ENCODE measurements at places on chromosomes 7 and 10. TPM values are rescaled to one million over a fixed set of nuclear protein-coding genes. Genes with fewer than 3 reads are reported as not detected.

DNA sequence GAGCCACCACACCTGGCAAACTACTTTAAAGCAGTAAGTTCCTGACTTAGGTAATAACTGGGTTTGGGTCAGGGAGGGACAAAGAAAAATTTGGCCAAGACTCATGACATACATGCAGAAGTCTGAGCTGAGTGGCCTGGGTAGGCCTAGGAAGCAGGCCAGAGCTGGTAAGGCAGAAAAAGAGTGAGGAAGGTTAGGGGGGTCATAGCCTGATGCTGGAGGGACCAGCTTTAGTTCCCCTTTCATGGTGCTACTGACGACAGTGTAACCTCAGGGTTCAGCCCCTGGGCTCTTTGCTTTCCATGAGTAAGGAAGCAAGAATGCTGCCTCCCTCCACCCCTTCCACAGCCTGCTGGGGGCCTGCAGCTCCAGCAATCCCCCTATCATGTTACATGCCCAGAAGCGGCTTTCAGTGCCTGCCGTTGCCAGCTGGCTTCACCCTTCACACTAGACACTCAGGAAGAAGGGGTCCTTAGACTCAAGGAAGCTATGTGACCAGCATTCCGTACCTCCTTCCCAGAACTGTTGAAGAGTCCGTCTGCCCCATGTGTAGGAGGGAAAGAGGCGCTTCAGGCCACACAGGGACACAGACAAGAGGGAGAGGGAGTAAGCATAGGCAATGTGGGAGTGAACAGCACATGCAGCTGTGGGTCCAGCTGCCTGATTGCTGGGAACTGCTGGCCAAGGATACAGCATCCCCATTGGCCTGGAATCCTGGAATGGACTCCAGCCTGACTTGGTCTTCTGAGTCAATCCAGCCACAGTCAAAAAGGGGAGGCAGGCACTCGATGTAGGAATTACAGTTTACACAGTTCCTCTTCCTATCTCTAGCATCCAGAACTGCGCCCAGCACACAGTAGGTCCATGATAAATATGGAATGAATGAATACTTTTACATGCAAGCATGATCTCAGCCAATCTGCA, 4.1 kb upstream of the PLAU start:
- no peaks in the 10 kb centered on the region for H3K36me3 ChIP-seq
- H3K27ac ChIP-seq = peak overlapping the region; percentile 93
- no peaks in the 10 kb centered on the region for H3K4me1 ChIP-seq

DNA sequence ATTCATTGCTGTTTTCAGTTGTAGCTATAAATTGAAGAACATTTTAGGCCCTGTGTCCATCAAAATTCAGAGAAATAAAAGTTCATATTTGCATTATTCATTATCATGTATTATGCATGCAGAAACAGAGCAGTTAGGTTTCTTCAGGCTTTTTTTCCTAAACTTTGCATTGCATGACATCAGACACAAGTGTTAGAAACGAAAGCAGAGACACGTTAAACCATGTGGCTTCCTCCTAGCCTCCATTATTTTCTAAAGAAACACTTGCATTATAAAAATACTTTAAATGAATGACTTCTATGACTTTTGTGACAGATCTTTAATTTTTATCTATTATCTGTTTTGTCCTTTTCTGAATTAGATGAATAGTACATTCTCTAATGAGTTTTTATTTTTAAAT, 8.8 kb upstream of the EBLN1 start:
- no peak overlapping the region for H3K27ac ChIP-seq
- H3K4me3 ChIP-seq = no peak overlapping the region
- no peaks in the 10 kb centered on the region for H3K27me3 ChIP-seq
- H3K36me3 ChIP-seq = no peaks in the 10 kb centered on the region
- no peaks in the 10 kb centered on the region for H3K4me1 ChIP-seq

Gene SPAG6
- total RNA-seq = not detected

DNA sequence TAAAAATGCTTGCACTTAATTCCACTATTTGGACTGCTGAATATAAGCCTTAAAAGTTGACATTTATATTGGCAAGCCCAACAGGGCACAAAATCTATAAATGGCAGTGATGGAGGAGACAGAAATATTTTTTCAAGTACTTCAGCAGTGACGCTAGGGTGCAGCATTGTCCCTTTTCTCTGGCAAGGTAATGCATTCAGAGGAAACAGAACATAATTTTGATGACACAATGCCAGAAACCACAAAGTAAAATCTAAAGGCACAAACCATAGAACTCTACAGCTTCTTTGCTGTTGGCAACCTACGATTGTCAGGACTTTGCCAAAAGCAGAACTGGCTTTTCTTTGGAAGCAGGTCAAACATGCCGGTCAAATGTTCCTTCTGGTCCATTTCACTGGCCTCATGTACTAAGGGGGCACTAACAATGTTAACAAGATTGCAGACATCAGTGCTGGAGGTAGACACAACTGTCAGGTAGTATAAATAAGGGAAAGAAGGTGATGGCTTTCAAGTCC, 30.9 kb upstream of the FAM133B start:
- peak; percentile 43 for DNase-seq
- H3K27ac ChIP-seq = no peak overlapping the region
- no peaks in the 10 kb centered on the region for H3K36me3 ChIP-seq
- H3K27me3 ChIP-seq = no peaks in the 10 kb centered on the region
- no peak overlapping the region for H3K4me3 ChIP-seq
- no peaks in the 10 kb centered on the region for H3K4me1 ChIP-seq

DNA sequence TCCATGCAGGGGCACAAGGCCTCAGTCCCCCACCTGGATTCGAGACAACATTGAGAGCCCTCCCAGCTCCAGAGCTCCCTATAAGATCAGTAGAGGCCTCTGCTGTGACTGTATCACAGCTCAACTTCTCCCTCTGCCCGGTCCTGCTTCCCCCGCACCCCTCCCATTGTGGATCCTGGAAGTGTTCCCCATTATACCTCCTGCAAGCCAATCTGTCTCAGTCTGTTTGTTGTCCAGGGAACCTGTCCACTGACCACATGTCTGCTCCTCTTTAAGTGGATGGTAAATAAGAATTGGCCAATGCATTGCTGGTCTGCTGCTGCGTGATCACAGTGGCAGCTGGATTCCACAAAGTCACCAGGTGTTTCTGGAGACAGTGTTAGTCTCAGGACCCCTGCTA, 259.7 kb upstream of the HABP2 start:
- no peaks in the 10 kb centered on the region for H3K4me1 ChIP-seq
- no peak for DNase-seq
- no peak overlapping the region for H3K4me3 ChIP-seq
- no peaks in the 10 kb centered on the region for H3K27me3 ChIP-seq
- H3K36me3 ChIP-seq = no peaks in the 10 kb centered on the region
- no peak overlapping the region for H3K27ac ChIP-seq

DNA sequence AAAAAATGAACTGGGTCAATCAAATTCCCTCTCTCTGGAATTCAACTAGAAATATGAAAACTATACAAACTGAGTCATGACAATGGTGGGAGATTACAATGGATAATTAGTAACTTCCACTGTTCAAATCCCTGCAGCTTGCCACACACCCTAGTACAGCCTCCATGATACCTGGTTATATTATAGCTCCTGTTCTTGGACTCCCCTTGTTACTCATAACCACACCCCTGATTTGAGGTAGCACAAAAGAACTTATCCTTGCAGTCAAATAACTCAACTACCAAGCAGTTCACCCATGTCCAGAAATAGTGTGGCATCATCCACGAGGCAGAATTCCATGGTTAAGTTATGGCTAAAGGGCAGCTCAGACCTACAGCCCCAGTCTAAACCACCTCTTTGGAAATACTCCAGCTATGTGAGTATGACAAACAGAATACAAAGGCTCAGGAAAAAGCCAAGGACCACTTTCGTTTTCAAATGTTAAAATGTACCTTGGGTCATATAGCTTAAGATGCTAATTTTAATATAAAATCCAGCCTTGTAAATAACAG, 164.7 kb downstream of the CPEB3 start:
- no peaks in the 10 kb centered on the region for H3K4me1 ChIP-seq
- H3K27me3 ChIP-seq = no peaks in the 10 kb centered on the region
- no peaks in the 10 kb centered on the region for H3K36me3 ChIP-seq
- no peak for DNase-seq
- H3K27ac ChIP-seq = no peak overlapping the region
- no peak overlapping the region for H3K4me3 ChIP-seq

DNA sequence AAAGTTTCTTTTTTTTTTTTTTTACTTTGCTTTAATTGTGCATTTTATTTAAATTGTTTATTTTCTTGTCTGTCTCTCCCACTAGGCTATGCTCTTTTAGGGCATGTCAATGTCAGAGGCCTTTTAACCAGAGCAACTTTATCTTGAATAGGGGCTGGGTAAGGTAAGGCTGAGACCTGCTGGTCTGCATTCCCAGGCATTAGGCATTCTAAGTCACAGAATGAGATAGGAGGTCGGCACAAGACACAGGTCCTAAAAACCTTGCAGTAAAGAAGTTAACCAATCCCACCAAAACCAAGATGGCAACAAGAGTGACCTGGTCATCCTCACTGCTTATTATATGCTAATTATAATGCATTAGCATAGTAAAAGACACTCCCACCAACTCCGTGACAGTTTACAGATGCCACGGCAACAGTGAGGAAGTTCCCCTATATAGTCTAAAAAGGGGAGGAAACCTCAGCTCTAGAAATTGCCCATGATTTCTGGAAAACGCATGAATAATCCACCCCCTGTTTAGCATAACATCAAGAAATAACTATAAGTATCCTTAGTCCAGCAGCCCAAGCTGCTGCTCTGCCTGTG, 47.0 kb upstream of the FRMD4A start:
- no peaks in the 10 kb centered on the region for H3K36me3 ChIP-seq
- H3K27ac ChIP-seq = no peak overlapping the region
- H3K4me1 ChIP-seq = no peaks in the 10 kb centered on the region
- no peak for DNase-seq

GRCh38 chr7:41007351-41007751, 695.5 kb downstream of the INHBA start:
- no peaks in the 10 kb centered on the region for H3K27me3 ChIP-seq
- DNase-seq = no peak
- H3K27ac ChIP-seq = no peak overlapping the region
- no peaks in the 10 kb centered on the region for H3K36me3 ChIP-seq
- H3K4me1 ChIP-seq = no peaks in the 10 kb centered on the region

DNA sequence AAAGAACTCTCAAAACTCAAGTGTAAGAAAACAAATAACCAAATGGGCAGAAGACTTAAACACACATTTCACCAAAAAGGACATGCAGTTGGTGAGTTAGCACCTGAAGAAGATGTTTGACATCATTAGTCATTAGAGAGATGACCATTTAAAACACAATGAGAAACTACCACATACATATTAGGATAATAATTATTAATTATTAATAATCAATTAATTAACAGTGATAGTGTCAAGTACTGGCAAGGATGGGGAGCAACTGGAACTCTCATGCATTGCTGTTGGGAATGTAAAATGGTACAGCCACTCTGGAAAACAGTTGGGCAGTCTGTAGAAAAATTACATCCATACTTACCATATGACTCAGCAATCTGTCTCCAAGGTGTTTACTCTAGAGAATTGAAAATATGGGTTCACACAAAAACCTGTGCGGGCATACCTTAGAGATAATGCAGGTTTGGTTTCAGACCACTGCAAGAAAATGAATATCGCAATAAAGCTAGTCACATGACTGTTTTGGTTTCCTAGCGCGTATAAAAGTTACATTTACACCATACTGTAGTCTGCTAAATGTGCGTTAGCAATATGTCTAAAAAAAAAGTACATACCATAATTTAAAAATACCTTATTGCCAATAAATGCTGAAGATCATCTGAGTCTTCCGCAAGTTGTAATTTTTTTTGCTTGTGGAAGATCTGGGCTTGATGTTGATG, 30.3 kb downstream of the ARID5B start:
- no peak for DNase-seq
- no peak overlapping the region for H3K4me3 ChIP-seq
- H3K27ac ChIP-seq = no peak overlapping the region
- no peaks in the 10 kb centered on the region for H3K36me3 ChIP-seq
- no peaks in the 10 kb centered on the region for H3K27me3 ChIP-seq

GRCh38 chr10:8438603-8439002, 384.1 kb downstream of the GATA3 start:
- DNase-seq = no peak
- no peak overlapping the region for H3K4me3 ChIP-seq
- no peaks in the 10 kb centered on the region for H3K4me1 ChIP-seq
- no peaks in the 10 kb centered on the region for H3K27me3 ChIP-seq
- no peaks in the 10 kb centered on the region for H3K36me3 ChIP-seq

DNA sequence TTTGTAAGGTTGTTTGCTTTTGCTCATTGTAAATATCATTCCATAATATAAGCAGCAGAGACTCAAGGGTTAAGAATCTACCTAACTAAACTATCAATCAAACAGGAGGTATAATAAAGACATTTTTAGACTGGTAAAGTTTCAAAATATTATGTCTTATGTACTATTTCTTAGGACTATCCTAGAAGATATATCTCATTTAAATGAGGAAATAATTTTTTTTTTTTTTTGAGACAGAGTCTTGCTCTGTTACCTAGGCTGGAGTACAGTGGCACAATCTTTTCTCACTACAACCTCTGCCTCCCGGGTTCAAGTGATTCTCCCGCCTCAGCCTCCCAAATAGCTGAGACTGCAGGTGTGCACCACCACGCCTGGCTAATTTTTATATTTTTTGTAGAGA, 80.9 kb upstream of the PARD3 start:
- H3K27me3 ChIP-seq = no peaks in the 10 kb centered on the region
- no peaks in the 10 kb centered on the region for H3K36me3 ChIP-seq
- H3K4me1 ChIP-seq = no peaks in the 10 kb centered on the region

DNA sequence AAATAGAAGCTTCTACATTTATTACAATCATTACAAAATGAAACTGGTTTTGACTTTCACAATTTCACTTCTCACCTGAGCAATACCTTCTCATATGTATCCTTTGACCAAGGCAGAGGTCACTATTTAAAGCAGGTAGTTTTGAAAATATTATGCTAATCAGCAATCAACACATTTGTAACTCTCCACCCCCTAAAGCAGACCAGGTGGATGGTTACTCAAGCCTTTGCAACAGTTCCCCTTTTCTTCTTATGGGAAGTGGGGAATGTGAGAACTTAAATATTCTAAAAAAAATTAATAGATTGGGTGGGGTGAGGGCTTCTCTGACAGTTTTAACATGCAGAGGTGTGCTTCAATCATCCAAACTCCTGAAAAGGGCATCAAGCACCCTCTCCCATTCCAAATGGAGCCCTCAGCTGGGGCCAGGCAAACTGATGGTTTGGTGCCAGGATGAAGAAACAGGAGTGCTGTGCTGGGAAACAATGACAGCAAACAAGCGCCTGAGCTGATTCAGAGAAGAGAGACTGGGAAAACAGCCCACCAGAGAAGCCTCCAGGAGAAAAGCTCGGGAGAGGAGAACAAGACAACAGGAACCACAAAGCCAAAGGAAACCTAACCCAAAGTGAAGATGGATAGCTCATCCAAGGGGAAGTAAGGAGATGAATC, 17.1 kb downstream of the RAPGEF5 start:
- DNase-seq = no peak
- H3K27me3 ChIP-seq = no peaks in the 10 kb centered on the region
- no peak overlapping the region for H3K4me3 ChIP-seq
- H3K4me1 ChIP-seq = no peaks in the 10 kb centered on the region
- no peaks in the 10 kb centered on the region for H3K36me3 ChIP-seq

Data from uterus (tissue), 4 donors.